ENCODE measurements at places on chromosomes 5 and 9.
A peak's percentile ranks its signal among the peaks of the same experiment; 100 is the strongest.

DNA sequence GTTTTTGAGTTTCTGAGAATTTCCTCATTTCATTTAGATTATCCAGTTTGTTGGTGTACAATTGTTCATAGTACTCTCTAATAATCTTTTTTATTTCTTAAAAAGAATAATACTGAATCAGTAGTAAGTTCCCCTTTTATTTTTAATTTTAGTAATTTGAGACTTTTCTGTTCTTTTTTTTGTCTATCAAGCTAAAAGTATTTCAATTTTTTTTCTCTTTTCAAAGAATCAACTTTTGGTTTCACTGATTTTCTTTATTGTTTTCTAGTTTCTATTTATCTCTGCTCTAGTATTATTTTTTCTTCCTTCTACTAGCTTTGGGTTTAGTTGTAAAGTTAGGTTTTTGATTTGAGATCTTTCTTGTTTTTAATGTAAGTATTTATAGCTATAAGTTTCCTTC is 60.6 kb upstream of the ARL15 start:
- DNase-seq: no peak

DNA sequence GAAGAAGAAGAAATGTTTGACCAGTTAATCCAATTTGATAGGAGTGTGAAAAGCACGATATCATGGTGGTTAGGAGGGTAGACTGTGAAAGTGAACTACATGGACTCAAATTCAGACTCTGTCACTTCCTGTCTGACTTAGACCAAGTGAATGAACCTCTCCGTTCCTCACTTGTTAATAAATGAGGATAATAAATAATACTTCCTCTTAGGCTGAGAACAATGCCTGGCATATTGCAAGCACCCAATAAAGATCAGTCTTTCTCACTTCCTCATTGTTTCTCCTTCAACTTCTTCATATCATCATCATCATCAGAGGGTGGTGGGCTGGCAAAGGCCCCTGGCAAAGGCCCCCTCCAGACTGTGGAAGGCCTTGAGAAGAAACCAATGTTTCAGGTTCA is 148.7 kb downstream of the CDK5RAP2 start:
- peak; percentile 68 for DNase-seq

- DNase-seq: no peak
Observed at GRCh38 chr9:133499132-133499891, 20.4 kb upstream of the SLC2A6 start.

GRCh38 chr5:81817980-81818379 is 67.1 kb upstream of the SSBP2 start:
- no peak for DNase-seq

- peak; percentile 24 for DNase-seq
Observed at GRCh38 chr5:177600508-177601018, 631 bp downstream of the B4GALT7 start.

DNA sequence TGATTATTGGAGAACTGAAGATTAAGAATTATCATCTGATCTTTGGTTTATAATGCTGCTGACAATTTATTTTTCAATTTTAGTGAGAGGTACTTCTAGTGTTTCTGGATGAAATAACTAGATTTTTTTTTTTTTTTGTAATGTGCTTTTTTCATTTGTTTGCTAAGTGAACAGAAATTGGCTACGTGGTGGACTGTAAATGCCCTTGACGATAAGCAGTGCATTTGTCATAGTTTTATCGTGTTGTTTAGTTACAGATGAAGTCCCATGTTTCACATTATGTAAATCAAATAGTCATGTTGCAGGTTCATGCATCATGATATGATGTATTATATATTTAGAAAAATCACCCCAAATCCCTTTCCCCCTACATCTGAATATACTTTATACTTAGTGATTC is 81.0 kb downstream of the ADAMTS19 start:
- no peak for DNase-seq

DNA sequence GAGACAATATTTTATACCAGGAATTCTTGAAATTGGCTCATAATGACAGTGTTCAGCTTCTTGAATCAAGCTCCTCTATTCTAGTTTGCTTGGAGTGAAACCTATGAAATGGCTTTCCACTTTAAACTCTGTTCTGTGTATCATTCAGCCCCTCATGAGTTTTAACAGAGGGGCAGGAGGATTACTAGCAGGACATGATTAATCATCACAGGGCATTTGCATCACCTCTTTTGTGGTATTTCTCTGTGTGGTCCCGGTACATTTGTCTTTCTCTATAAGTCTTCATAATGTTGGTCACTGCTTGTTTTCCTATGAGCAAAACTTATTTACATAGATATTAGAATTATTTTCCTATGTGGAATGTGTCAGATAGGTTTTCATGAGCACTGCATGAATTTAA is 21.2 kb downstream of the CAST start:
- no peak for DNase-seq

GRCh38 chr5:75006865-75007822 is 45.2 kb downstream of the GCNT4 start:
- no peak for DNase-seq

GRCh38 chr5:16784843-16785791 is 151.0 kb downstream of the MYO10 start:
- DNase-seq: no peak

DNA sequence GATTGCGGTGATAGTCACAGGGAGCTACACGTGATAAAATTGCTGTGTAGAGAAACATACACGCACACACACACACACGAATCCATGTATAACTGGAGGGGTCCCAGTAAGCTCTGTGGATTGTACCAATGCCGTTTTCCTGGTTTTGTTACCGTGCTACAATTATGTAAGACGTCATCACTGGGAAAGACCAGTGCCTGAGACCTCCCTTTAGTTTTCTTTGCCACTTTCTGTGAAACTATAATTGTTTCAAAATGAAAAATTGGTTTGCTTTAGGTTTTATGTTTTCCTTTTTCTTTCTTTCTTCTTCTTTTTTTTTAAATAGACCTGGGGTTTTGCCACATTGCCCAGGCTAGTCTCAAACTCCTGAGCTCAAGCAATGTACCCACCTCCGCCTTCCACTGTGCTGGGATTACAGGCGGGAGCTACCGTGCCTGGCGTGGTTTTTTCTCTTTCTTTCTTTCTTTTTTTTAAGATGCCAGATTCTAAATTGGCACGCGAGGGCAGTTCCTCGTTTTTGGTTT is 21.3 kb downstream of the OR2V2 start:
- no peak for DNase-seq

GRCh38 chr5:72108202-72109061 is 1.2 kb downstream of the MAP1B start:
- no peak for DNase-seq

DNA sequence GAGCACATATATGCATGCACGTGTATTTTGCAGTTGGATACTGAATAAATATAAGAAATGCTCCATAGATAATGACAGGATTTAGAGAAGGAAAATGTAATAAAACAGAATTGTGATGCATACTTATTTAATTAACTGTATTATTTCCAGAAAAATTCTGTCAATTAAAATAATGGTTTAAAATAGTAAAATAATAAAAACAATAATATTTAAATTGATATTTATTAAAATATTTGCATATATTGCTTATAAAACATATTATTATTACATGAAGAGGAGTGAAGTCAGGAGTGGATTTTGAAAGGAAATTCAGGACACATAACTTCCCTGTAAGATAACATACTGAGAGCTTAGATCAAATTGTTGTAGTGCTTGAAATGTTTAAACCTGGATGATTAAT is 21.4 kb upstream of the EDIL3 start:
- DNase-seq: no peak

DNA sequence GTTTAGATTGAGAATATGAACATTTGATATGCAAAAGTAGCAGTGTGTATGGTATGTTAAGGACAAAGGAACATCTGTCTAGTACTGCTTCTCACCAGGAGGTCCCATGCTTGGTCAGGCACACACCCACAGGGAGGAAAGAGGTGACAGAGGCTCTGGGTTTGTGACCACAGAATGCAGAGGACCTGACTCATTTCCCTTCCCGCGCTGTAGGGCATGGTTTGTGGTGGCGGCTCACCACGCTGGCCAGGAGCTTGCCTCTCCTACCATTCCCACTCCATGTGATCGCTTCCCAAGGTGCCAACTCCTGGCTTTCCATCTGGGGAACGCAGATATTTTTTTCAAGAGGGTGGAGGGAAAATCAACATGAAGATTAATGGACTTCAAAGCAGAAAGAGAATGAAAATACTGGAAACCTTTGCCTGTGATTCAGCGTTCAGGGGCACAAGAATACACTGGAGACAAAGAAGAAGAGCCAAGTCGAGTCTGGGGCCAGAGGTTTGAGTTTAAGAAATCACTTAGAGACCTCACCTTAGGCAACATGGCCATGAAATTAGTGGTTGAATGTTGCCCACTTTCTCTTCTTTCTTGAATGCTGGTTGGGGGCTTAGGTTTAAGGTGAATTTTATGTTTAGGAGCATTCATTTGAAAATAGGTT is 477.8 kb downstream of the CCDC171 start:
- peak; percentile 9 for DNase-seq

GRCh38 chr9:119689879-119690278 is 320.6 kb upstream of the BRINP1 start:
- no peak for DNase-seq

DNA sequence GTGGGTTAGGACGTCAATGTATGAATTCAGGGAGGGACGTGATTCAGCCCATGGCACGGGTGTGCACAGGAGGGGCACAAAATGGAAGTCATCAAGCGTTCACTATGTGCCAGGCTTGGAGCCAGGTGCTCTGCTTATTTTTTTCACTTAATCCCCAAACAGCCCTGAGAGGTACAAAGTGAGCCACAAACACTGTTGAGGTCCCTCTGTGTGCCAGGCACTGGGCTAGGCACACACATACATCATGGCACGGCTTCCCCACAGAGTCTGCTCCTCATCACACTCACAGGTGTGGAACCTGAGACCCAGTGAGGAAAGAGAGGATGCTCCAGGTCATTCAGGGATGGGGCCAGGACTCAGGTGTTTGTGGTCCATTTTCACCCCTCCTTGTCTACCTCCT is 68.1 kb downstream of the GALNT12 start:
- no peak for DNase-seq

DNA sequence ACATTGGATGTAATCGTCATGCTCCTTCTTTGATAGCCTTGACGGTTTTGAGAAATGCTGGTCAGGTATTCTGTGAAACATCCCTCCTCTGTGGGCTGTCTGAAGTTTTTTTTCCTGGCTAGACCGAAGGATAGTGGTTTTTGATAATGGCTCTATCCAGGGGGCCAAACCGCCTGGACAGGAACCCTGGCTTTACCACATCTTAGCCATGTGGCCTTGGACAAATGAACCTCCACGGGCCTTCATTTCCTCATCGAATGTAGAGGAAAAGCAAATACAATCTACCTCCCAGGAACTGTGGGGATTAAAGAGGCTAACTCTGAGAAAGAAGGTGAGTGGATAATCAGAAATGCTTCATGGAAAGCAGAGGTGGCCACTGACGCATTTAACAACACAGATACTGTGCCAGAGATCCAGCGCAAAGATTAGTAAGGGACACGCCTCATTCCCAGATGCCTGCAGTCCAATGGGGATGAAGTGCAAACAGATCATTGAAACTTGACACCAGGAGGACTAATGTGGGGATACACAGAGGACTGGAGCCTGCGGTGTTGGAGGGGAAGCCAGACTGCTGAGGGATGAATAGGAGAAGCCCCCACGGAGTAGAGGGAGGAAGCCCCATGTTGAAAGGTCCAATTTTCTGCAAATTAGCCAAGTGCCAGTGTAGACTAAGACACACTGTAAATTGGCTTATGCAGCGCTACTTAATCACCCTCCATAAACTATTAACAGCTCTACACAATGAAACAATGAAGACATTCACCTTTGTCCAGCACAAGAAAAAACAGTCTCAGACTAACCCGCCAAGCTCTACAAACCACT is 41.6 kb downstream of the MYO10 start:
- no peak for DNase-seq

- no peak for DNase-seq
Observed at GRCh38 chr9:114088571-114089170, 10.4 kb downstream of the KIF12 start.

- no peak for DNase-seq
Observed at GRCh38 chr5:171485668-171486067, 66.2 kb downstream of the FGF18 start.

DNA sequence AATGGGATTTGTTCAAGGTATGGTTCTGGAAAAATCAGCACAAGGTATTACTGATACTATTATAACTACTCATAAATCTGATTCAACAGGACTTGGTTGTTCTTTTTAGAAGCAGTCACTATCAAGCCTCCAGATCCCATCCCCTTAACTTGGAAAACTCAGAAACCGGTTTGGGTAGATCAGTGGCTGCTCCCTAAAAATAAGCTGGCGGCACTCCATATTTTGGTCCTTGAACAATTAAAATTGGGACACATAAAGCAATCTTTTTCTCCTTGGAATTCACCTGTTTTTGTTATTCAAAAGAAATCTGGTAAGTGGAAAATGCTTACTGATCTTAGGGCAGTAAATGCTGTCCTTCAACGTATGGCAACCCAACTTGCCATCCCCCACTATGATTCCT is 104.2 kb downstream of the SYK start:
- no peak for DNase-seq

- no peak for DNase-seq
Observed at GRCh38 chr9:110997847-110998246, 40.4 kb downstream of the LPAR1 start.

- DNase-seq: no peak
Observed at GRCh38 chr5:78002690-78003089, 226.6 kb upstream of the TBCA start.

DNA sequence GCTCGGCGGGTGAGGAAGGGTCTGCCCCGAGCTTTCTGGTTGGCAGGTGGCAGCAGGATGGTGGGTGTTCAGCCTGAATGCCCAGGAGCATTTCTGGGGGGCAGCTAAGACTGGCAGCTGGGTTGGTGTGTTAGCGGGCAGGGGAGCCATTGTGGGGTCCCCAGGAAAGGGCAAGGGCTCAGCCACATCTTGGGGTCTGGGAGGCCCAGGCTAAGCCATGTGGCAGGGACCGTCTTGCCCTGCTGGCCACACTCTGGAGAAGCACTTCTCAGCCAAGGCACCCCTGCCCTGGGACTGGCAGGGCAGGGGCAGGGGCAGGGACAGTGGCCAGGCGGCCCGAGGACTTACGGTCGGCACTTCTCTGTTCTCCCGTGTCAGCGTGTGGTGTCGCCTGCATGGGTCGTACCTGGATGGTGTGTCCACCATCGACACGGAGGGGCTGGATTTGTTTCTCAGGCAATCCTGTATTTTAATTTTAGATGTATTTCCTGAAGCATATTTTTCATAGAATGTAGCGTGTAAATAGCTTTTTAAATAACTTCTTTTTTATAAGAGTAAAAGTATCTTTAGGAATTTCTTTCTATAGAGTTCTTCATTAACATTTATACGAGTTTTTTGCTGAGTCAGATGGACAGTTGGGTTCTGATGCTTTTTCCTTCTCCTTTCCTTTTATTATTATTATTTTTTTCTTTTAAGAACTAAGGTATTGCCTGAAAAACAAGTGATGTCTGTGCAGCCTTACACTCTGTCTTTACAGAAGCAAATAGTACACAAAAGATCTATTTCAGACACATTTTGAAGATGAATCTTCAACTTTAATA is 102.0 kb downstream of the PHF2 start:
- DNase-seq: no peak
